ENCODE measurements at places on chromosomes 6 and 20.

DNA sequence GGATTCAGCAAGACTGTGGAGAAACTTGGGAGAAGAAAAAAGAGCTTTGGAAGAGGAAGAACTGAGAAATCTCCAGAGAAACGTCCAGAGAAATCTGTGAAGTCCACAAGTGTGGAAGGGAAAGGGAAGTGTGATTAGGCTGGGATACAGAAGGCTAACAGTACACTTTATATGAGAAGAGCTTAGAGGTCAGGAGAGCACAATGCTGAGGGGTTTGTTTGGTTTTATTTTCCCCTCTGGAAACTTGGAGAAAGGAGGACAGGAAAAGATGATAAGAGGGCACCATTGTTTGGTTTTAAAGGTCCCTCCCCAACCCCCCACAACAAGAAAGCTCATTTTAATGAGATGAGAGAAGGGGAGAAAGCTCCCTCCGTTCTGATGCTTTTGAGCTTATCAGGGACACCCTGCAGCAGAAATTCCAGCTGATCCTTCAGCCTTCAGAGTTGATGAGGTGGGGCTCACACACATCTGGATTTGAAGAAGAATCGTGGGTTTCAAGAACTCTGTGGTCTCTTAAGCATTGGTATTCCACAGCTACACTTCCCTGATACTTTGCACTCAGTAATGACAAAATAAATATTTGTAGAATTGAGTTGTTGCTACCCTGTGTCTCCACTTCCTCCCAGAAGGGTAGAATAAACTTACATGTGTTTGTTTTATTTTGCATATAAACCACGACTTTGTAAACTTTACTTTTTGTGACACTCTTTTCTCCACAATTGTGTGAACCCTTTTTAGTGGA, 1.9 kb downstream of the NT5E start:
- no peak for DNase-seq

DNA sequence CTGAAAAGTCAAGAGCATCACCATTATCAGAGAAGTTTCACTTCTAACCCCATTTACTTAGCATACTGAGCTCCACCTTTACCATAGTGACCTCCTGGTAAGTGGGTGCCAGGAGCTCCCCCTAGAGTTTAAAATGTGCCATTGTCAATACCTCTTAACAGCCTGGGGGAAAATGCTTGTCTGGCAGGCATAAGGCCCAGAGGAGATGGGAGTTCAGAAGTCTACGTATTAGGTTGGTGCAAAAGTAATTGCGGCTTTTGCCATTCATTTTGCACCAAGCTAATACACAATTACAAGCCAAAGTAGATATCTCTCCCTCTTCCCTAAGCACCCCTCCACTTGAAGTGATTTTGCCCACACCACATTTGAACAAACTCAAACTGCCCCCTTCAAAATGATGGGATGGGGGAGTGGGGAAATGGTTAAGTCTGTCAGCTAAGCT, 919.0 kb downstream of the KIF16B start:
- DNase-seq = no peak

GRCh38 chr20:33576432-33577125, 85.5 kb upstream of the C20orf144 start:
- no peak for DNase-seq

- no peak for DNase-seq
Measured at GRCh38 chr6:13268913-13269518, 59.3 kb downstream of the TBC1D7 start.

GRCh38 chr6:56459030-56459805, 183.5 kb downstream of the DST start:
- no peak for DNase-seq

GRCh38 chr20:63374504-63374903, 13.4 kb upstream of the CHRNA4 start:
- no peak for DNase-seq

GRCh38 chr6:159935065-159935464, 33.8 kb upstream of the IGF2R start:
- no peak for DNase-seq

Data from ovary (tissue), 10 donors.